NCI-H1092 treated with DMSO at 0.1 percent for 48 hours (cell line): ENCODE measurements at places on chromosomes 6 and 20.

GRCh38 chr6:44190715-44191114 lies 26.0 kb upstream of the MYMX start:
- no peak for DNase-seq

DNA sequence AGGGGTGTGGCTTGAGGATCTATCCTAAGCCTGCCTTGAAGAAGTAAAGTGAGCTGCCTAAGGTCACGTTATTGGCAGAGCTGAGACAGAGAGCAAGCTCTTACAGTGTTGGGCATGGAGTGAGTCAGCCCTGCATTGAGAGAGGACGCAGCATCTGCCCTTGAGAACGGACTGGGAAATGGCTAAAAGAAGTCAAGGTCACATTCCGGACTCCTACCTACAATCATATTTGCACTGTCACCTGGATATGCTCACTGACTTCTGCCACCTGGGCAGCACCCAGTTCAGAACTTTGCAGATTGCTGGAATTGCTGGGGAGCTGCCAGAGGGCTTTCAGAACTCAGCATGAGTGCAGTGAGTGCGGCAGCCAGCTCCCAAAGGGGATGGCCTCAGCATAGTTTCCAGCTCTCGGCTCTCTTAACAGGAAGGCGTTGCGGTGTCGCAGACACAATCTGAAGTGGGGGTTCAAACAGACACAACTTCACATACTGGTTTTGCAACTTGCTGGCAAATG lies 199.3 kb upstream of the SGK1 start:
- DNase-seq, result peak; percentile 14

DNA sequence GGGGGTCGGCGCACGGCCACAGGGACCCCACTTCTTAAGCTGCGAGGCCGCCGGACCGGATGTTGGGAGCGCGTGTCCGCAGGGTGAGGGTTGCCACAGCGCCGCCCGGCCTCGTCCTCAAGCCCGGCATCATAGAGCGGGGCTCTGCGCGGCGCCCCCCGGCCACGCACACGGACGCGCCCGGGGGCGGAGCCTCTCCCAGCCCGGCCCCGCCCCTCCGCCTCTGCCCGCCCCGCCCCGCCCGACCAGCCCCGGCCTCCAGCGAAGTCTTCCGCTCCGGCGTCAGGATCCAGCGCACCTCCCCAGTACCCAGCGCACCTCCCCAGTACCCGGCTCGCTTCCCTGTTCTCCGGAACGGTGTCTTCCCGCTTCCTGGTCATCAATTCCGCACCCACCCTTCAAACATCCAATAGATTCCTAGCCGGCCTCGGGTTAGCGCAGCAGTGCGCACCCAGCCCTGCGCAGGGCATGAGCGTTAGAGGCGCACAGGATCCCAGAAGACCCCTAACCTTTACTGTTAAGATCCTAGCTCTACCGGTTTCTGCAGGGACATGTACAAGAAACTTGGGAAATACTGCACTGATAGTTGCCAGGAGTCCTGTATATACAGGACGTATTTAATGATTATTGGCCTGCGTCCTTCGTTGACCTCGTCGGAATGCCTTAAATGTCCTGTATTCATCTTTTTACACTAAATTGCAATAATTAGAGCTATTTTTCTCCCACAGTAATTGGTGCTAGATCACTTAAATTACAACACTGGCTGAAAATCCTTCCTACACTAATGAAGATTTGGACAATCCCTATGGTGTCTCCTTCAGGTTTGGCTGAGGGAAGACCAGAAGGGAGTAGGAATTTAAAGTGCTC lies 535 bp upstream of the DNAAF9 start:
- DNase-seq, result peak; percentile 64

- no peak for DNase-seq
These were observed 391.2 kb downstream of the ADGRB3 start for GRCh38 chr6:69026243-69026642.
